Ovary (tissue), 10 donors: ENCODE measurements at places on chromosomes 6 and 20.
A peak's percentile ranks its signal among the peaks of the same experiment; 100 is the strongest.

DNA sequence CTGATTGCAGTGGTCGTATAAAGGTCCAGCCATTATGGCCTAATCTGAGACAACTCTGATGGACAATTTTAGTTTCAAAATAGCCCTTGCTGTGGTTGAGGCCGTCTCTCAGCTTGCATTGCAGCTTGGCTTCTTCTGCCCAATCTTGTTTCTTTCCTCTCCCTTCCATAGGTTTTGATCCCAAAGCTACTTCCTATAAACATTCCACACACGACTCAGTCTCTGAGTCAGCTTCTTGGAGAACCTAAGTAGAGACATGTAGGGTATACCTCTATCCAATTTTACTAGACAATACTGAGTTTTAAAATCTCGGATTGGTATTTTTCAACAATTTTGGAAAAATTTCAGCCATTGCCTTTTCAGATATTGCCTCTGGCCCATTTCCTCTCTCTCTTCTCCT is 13.4 kb downstream of the IYD start:
- H3K27me3 ChIP-seq = no peaks in the 10 kb centered on the region
- H3K4me1 ChIP-seq = no peaks in the 10 kb centered on the region
- H3K4me3 ChIP-seq = no peak overlapping the region
- DNase-seq = no peak
- H3K27ac ChIP-seq = no peak overlapping the region

DNA sequence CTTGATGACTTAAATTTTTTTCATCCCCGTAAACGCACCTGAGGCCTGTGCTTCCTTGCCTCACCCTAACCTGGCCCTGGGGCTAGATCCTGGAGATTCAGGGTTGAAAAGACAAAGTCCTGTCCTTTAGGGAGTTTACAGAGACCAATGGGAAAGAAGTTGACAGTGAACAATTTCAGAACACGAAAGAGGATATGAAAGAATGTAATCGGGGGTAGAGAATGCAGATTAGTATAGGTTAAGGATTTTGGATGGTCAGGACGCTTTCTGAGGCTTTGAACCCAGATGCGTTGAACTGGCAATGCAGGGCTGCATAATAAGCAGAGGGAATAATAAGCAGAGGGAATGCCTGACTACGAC is 1.7 kb upstream of the FBXO5 start:
- peak overlapping the region; percentile 88 for H3K27ac ChIP-seq
- peaks cover 5% of the 10 kb centered on the region for H3K4me1 ChIP-seq
- H3K27me3 ChIP-seq = no peaks in the 10 kb centered on the region
- H3K4me3 ChIP-seq = peak overlapping the region; percentile 74
- DNase-seq = no peak

DNA sequence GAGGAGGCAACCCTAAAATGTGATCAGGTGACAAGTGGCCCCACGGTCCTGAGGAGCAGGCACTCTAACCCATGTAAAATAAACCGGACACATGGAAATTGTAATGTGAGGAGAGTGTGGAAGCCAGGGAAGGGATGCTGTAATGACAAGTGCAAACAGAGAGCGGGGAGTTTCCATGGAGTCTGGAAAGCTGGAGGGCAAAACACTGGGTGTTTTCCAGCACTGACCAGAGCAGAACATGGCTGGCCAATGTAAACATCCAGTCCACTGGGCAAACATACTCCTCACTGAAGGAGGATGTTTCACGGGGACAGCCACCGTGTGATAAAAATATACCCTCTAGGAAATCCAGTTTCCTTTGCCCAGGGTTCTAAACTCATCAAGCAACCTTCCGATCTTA is 219.0 kb upstream of the JARID2 start:
- H3K4me3 ChIP-seq = no peak overlapping the region
- DNase-seq = no peak
- H3K36me3 ChIP-seq = no peaks in the 10 kb centered on the region
- no peak overlapping the region for H3K27ac ChIP-seq

DNA sequence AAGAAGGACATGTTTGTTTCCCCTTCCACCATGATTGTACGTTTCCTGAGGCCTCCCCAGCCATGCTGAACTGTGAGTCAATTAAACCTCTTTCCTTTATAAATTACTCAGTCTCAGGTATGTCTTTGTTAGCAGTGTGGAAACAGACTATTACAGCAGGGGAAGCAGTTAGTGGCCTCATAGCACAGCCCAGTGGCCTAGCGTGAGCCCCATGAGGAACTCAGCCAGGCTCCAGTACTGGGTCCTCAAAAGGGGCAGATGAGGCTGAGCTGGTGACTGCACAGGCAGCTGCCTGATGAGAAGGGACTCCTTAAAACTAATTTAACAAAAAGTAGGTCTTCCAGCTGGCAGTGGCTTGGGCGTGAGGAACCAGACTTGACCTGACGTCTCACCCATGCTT is 399.9 kb downstream of the CDH26 start:
- H3K27me3 ChIP-seq = no peaks in the 10 kb centered on the region
- H3K36me3 ChIP-seq = no peaks in the 10 kb centered on the region
- no peak overlapping the region for H3K4me3 ChIP-seq
- no peak for DNase-seq

GRCh38 chr6:7732228-7732627 is 6.3 kb downstream of the BMP6 start:
- H3K4me1 ChIP-seq = peaks cover 4% of the 10 kb centered on the region
- no peak overlapping the region for H3K4me3 ChIP-seq
- DNase-seq = no peak
- H3K36me3 ChIP-seq = no peaks in the 10 kb centered on the region

GRCh38 chr6:84161190-84161589 is 66.3 kb downstream of the CEP162 start:
- no peaks in the 10 kb centered on the region for H3K36me3 ChIP-seq

DNA sequence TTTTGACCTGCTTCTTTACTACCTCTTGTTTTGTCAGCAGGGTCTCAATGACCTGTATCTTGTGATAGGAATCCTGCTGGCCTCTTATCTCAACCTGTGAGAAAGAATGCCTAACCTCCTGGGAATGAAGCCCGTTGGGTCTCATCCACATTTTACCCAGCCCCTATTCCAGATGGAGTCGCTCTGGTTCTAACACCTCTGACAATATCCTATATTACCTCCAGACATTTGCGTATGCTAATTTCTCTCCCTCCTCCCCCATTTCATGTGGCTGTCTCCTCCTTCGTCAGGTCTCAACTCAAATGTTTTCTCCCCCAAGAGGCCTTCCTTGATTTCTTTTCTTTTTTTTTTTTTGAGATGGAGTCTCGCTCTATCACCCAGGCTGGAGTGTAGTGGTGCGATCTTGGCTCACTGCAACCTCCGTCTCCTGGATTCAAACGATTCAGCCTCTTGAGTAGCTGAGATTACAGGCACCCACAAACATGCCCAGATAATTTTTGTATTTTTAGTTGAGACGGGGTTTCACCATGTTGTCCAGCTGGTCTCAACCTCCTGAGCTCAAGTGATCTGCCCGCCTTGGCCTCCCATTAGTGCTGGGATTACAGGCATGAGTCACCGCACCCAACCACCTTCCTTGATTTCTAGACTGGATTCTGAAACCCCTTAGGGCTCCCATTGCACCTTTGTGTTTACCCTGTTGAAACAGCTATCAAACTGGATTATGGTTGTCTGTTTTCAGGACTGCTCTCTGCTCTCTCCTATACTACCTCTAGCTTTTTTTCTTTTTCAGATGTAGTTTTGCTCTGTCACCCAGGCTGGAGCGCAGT is 49.5 kb upstream of the B4GALT5 start:
- DNase-seq = no peak
- H3K27ac ChIP-seq = no peak overlapping the region
- no peaks in the 10 kb centered on the region for H3K36me3 ChIP-seq
- H3K4me1 ChIP-seq = no peaks in the 10 kb centered on the region
- no peak overlapping the region for H3K4me3 ChIP-seq
- no peaks in the 10 kb centered on the region for H3K27me3 ChIP-seq

DNA sequence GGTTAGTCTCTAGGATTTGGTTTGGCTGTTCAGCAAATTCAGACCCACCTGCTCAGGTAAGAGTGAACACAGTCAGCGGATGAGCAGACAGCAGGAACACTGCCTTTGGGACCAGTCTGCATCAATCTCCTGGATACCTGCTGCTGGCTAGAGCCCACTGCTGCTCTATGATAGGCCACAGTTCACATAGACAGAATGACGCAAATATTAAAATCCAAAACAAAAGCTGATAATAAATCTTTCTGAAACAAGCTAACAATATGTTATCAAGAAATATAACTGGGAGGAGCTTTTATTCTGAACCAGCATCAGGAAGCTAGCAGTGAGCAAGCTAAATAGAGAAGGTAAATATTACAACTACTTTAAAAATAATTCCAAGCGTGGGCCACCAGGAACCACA is at the start of gene TAAR1:
TSS of gene TAAR1 (minus strand) at position 101 of the 400 bp plus-strand sequence. CDS start 13,179 bp downstream, outside the sequence.
- no peaks in the 10 kb centered on the region for H3K36me3 ChIP-seq
- no peak within 1 kb of the TSS for H3K27ac ChIP-seq
- H3K4me1 ChIP-seq = no peaks in the 10 kb centered on the region
- no peak for DNase-seq
- H3K4me3 ChIP-seq = no peak within 1 kb of the TSS

GRCh38 chr6:95431637-95432228 is 145.6 kb upstream of the MANEA start:
- peak; percentile 26 for DNase-seq
- H3K27me3 ChIP-seq = no peaks in the 10 kb centered on the region
- no peak overlapping the region for H3K27ac ChIP-seq
- no peaks in the 10 kb centered on the region for H3K4me1 ChIP-seq
- no peak overlapping the region for H3K4me3 ChIP-seq
- no peaks in the 10 kb centered on the region for H3K36me3 ChIP-seq
